H7 (cell line): ENCODE measurements at places on chromosomes 2 and 18.

- no peak for DNase-seq
Observed at GRCh38 chr2:30764021-30764800, 43.0 kb downstream of the CAPN13 start.

GRCh38 chr18:57748770-57749603 lies 54.1 kb downstream of the ATP8B1 start:
- DNase-seq = no peak

- DNase-seq = no peak
Observed at GRCh38 chr2:70047451-70047850, 39.8 kb upstream of the PCBP1 start.

GRCh38 chr2:197461057-197461456 lies 7.7 kb downstream of the COQ10B start:
- no peak for DNase-seq

DNA sequence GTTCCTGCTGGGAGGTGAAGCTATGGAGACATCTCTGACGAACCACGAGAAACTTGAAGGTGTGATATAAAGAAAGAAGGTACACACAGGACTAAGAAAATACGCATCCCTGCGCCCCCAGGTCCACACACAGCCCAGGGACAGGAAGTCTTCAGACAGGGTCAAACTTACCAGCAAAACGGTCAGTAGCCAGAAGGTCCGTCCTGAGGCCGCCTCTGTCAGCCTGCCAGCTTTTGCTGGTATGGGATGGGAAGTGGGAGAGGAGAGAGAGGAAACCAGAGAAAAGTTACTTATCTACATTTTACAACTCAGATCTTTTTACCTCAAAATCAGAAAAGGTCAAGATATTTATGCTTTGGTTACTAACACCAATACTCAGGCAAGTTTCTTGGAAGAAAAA lies 47.2 kb downstream of the HDLBP start:
- DNase-seq = peak; percentile 11

DNA sequence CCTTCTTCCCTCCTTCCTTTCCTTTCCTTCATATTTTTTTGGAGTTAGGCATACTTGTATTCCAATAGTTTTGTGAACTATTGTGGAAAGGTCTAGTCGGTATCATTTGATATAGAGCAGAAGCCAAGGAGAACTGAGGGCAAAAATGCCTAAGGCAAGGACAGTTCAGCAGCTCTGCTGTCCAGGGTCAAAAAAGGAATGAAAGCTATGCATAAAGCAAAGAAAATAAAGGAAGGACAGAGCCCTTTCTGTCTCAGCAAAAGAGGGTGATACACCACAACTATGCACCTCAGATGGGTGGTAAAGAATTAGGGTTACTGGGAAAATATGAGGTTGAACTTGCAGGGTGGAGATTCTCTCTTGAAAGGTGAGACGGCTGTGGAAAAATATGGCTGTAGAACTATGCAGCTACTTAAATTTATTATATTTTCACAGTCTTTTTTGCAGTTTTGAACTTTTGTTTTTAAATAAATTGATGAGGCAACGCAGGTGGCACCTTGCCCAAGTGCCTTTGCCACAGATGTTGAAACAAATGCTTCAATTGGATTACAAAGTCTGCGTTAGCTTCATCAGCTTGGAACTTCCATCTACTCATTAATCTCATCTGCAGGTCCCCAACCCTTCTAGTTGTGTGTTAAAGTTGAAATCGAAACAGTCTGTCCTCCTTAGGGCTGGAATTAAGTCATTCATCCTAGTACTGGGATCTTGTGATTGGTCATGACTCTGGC lies 20.8 kb downstream of the LHCGR start:
- DNase-seq = no peak

GRCh38 chr2:143029141-143029540 lies 100.1 kb upstream of the ARHGAP15 start:
- no peak for DNase-seq

GRCh38 chr18:57771193-57771592 lies 31.9 kb downstream of the ATP8B1 start:
- no peak for DNase-seq

DNA sequence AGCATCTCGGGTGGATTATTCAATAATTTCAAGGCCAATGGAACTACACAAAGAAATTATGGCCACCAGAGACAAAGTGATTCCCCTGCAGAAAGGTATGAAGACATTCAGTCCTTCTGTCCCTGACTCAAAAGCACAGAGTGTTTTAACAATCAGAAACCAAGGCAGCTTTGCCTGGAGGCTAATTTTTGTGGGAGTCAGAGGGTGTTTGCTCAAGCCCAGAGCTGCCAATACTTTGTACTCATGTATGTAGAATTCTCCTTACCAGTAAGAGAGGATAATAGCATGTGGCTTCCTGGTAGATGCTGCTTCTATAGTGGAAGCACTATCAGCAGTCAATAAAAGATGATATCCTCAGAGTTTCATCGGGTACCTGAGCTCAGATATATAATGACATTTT lies 178.4 kb downstream of the KCNE4 start:
- DNase-seq = no peak

- DNase-seq = no peak
Observed at GRCh38 chr18:70271742-70272141, 17.1 kb upstream of the SOCS6 start.

DNA sequence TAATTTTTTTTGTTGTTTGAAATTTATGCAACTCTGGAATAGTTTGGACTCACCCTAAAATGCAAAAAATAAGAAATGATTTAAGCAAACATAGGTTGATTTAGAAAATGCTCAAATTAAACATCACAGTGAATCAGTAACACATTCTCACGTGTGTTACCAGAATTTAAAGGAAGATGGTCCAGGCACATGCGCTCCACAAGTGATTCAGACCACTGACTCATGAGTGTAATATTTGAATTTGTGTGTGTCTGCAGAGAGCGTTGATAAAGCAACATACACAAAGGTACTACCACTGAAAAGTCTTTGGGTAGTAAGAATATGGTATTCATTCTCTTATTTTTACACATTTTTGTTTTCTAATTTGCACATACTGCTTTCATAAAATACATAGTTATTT lies 7.9 kb downstream of the SS18 start:
- no peak for DNase-seq

- DNase-seq = no peak
Observed at GRCh38 chr2:20612925-20613916, 37.7 kb downstream of the HS1BP3 start.

GRCh38 chr18:10851824-10852319 lies 297.5 kb downstream of the PIEZO2 start:
- peak; percentile 31 for DNase-seq

DNA sequence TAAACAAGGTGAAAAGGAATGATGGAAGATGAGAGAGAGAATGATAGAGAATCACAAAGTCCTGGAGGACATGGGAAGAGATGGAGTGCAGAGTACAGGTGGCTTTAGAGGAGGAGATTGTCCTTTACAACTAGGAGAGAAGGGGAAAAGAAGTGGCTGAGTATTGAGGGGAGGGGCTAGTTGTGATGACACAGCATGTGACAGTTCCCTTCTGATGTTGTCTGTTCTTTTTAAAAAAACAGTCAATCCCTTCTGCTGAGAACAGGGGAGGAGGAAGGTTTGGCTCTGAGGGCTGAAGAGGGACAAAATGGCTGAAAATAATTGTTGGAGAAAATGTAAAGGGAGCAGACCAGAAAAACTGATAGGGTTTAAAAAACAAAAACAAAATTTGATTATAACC lies 44.0 kb downstream of the STEAP3 start:
- DNase-seq = peak; percentile 22

- DNase-seq = no peak
Observed at GRCh38 chr2:156787517-156787916, 351.3 kb downstream of the GPD2 start.

DNA sequence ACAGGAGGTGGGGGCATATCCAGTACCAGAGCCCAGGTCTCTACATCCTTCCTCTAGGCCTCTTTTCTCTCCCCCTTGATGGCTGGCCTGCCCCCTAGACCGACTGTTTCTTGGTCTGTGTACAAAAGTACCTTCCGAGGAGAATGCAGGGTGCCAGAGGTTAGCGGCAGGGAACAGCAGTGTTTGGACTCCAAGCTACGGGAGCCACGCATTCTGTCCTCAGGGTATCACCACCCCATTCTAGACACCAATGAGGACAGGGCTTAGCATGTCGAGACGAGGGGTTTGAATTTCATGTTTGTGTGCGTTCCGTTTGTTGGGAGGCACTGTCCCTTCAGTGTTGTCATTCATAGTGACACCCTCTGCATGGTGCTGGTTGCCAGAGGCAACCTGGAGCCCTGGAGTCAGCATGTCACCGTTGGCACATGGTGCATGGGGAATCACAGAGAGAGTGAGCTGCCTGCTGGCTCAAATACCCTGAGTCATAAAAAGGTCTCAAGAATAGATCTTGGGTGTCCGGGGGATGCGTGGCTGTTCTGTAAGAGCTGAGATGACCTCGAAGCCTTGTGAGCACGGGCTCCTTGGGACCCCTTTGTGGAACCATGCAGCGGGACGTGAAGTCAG lies 57.2 kb upstream of the LDLRAD4 start:
- no peak for DNase-seq

DNA sequence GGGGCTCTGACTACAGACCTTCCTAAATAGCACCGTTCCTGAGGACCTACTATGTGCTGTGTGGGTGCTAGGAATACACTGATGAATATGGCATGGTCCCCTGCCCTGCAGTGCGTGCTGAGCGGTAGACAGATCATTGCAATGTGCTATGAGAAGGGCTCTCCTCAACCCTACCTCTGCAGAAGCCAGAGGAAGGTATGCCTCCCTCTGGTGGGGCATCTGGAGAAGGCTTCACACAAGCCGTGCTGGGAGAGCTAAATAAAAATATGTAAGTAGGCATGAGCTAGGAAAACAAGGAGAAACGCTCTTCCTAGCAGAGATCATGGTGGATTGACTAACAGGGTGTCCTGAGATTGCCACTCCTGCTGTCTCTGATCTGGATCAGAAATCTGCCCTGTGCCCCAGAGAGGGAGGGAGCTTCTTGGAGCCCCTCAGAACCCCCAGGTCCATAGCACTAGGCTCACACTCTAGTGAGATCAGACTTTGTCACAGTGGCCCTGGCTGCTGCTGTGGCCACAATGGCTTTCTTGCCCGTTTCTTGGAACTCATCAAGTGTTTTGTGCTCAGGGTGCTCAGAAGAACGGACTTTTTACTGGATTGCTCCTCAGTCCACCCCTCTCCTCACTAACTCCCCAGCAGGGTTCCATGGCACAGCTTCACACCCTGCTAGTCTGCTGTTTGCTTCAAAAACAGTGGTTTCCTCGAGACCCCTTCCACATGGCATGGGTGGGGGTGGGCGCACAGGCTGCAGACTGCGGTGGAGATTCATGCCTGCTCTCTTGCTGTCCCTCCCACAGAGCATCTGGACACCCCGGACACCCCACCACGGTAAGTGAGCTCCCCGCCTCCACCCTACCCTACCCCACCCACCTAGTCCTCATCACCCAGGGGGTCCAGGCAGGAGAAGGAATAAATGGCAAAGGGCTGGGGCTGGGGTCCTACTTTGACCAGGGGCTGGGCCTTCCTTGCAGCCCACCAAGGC lies 14.2 kb downstream of the SIGLEC15 start:
- DNase-seq = peak; percentile 79

- no peak for DNase-seq
Observed at GRCh38 chr2:18238209-18238608, 322.2 kb downstream of the RDH14 start.

DNA sequence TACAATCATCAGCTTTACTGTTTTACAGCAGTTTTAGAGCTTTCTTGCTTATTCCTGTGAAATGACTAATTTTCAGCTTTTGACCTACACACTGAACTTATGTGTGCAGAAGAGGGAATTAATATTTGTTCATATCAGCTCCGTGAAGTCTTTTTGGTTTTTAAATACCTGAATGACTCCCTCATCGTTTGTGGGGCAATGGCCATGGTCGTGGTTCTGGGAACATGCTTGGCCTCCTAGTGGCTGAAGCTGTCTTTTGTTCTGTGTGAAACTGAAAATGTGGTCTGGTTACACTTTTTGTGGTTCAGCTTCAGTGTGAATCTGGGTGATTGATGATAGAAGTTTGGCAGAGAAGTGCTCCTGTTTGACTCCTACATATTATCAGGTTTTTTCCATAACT lies 408.1 kb downstream of the THSD7B start:
- peak; percentile 4 for DNase-seq

DNA sequence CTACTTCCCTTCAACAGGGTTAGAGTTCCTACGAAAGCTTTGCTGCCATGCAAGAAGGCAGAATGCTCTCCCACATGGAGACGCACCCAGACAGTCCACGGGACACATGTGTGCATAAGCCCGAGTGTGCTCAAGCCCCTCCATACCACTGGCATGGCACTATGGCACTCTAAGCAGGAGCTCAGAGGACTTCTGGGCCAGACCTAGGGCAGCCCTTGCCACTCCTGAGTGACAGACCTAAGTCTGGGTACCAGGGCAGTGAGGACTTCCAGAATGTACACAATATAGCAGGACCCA lies 11.4 kb upstream of the ARID5A start:
- DNase-seq = peak; percentile 29

DNA sequence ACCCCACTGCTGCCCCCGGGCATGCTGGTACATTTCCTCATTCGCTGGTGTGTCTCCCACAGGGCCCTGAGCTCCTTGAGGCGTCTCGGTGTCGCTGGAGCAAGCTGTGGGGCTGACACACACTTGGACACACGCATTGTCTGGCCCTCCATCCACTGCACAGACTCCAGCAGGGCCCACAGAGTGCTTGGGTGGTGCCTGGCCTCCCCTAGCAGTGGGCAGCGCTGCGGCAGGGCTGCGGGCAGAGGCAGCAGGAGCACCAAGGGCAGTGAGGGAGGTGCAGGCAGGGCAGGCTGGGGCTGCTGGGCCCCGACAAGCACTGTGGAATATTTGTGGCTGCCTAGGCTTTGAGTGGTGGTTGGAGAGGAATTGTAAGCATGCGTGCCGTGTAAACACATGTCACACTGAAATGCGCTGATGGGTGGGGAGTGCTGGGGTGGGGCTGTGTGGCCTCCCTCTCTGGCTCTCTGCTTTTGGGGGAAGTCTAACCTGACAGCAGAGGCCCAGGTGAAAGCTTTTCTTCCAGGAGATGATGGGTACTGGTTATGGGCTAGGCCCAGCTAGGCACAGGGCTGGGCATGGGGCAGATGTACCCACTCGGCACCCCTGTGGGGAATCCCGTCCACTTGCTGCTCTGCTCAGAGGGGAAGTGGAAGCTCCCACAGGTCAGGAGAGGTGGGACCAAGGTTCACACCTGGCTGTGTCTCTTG lies 55.5 kb upstream of the HS6ST1 start:
- peak; percentile 46 for DNase-seq
